ENCODE measurements at places on chromosomes 4 and X.

DNA sequence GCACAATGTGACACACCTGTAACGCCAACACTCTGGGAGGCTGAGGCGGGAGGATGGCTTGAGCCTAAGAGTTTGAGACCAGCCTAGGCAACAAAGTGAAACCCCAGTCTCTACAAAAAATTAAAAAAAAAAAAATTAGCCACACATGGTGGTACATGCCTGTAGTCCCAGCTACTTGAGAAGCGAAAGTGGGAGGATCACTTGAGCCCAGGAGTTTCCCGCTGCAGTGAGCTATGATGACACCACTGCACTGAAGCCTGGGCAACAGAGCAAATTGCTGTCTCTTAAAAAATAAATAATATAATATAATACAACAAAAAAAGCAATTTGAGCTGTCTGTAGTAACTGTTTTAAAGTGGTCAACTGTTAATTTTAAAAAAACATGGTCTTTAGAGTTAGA is 13.2 kb downstream of the SPOCK3 start:
- DNase-seq: no peak

DNA sequence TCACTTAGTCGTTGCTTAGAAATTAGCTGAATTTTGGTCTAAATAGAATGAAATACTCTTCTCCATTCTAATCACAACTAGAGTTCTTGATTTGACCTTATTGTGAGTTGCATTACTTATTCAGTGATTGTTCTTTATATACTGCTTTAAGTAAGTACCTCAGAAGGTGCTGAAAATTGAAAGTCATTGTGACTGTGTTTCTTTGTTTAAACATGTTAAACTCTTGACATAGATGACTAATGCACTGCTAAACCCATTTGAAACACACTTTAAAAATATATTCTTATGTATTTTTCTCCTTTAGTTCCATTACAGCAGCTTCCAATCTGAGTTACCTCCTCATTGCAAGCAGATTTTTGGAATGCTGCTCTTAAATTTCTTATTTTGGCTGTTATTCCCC is 9.1 kb downstream of the TSPAN7 start:
- DNase-seq: no peak

GRCh38 chr4:5478169-5478568 is 230.2 kb downstream of the EVC2 start:
- DNase-seq: no peak

DNA sequence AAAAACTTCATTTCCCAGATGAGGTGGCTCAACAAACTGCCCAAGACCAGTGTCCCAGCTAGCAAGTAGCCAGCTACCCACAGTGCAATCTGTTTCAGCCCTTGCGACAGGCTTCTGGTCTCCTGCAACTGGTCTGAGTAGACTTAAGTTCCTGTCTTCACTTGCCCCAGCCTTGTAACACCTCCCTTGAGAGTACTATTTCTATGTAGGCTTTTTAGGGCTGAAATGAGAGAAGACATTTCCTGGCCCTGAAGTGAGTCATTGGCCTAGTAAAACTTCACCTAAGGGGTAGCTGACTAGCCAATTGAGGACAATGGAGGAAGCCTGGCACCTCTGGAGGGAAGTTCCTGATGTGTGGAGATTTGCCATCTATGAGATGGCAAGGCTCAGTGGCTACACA is 80.1 kb upstream of the STIM2 start:
- no peak for DNase-seq

- no peak for DNase-seq
Observed at GRCh38 chr4:15006416-15007024, 4.2 kb downstream of the CPEB2 start.

DNA sequence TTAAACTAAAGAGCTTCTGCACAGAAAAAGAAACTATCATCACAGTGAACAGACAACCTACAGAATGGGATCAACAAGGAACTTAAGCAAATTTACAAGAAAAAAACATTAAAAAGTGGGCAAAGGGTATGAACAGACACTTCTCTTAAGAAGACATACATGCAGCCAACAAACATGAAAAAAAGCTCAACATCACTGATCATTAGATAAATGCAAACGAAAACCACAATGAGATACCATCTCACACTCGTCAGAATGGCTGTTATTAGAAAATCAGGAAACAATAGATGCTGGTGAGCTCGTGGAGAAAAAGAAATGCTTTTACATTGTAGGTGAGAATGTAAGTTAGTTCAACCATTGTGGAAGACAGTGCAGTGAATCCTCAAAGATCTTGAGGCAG is 27.8 kb downstream of the PAPSS1 start:
- DNase-seq: no peak

GRCh38 chr4:2472187-2472586 is 3.3 kb downstream of the RNF4 start:
- no peak for DNase-seq

DNA sequence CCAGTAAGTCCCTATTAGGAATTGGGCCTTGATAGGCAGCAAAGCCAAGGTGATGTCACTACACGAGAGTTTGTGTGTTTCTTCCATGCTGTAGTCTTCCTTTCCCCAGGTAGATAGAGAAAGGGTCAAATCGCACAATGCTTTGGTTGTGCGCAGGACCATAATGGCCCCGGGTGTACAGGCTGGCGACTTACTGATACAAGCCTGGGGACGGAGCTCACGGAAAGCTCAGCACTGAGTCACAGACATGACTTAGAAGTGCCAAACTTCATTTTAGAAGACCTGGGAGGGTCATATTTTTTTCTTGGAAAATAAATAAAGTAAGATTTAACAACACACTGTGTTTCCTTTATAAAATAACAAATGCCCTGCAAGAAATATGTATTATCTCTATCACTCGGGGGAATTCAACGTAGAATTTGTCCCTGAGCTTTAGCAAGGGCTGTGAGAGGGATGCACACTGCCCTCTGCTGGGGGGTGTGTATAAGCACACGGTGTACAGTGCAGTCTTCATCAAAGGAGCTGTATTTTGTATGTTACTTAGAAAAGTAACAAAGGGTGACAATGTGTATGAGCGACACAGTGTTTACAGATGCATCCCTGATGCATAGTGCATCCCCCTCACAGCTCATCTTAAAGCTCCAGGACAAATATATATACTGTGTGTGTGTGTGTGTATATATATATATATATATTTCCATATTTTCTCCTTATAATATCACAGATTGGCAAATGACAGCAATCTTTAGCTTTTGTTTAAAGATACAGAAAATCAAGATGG is 254.5 kb upstream of the VEGFC start:
- DNase-seq: no peak

DNA sequence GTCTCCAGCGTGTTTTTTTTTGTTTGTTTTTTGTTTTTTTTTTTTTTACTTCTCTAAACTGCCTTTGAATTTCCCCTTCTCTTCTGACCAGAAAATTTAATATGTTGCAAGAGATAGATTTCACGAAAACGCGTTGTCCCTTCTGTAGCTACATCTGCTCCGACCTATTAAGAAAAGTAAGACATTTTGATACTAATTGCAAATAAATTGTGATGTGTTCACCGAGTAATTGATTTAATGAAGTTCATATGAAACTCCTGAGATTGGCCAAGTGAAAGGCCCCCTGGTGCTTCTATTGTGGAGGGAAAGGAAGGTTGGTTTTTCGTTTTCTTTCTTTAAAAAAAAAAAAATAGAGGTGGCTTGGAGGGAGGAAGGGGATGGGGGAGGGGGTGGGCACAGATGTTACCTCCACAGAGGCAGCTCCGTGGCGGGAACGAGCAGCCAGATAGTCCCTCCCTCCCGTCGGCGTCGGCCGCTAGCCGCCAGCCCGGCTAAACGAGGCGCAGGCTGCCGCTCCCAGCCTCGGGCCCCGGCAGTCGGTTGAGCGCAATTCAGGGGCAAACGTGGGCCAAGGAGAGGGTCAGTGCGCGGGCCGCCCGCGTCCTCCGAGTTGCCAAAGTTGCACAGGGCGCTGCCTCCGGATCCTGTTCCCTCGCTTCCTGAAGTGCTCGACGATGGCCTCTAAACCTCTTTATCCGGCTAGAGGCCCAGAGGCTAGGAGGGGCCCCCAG is 139.1 kb upstream of the ZIC3 start:
- DNase-seq: no peak

- no peak for DNase-seq
Observed at GRCh38 chr4:168734703-168735678, 238.1 kb downstream of the PALLD start.

GRCh38 chrX:123859409-123859845 is 426 bp upstream of the XIAP start:
- peak; percentile 77 for DNase-seq

- DNase-seq: no peak
Observed at GRCh38 chr4:16007471-16008095, 44.6 kb upstream of the FGFBP2 start.

DNA sequence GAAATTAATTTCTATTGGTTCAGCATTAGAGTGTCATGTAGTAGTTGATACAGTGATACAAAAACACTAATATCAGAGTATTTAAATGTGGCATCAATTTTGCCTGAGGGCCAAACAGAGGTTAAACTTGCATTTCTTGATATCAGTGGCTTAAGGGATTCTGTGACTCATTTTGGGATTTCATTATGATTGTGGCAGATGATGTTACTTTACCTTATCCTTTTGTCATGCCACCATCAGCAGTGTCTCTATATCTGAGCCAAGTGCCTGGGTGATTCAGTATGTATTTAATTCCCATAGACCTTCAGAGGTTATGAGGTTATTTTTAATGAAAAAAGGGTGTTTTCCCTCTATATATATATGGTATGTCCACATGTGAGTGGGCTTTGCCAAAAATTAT is 582.9 kb downstream of the ADGRL3 start:
- DNase-seq: no peak

DNA sequence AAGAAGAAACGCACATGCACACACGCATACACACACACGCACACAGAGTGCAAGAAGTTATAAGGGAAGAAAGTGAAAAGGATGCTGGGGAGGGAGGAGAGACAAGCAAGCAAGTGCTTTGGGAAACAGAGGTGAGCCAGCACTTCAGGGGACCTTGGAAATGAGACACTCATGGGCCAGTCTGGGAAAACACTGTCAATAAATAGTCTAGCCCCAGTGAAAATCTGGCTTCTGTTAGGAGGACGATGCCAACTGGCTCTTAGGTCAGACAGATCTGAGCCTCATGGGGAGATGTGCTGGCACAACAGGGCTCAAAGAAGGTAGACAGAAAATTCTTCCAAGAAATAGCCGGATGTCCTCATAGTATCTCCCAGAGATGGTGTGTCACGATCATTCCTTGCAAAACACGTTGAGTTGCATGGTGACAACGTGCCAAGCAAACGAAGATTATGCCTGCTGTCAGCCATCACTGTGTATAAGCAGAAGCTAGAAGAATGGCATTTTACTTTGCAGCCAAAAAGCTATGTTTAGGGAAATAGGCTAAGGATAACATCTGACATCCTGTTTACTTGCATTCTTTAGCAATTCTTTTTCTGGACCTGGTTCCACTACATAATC is 557 bp upstream of the ARHGEF6 start:
- no peak for DNase-seq

DNA sequence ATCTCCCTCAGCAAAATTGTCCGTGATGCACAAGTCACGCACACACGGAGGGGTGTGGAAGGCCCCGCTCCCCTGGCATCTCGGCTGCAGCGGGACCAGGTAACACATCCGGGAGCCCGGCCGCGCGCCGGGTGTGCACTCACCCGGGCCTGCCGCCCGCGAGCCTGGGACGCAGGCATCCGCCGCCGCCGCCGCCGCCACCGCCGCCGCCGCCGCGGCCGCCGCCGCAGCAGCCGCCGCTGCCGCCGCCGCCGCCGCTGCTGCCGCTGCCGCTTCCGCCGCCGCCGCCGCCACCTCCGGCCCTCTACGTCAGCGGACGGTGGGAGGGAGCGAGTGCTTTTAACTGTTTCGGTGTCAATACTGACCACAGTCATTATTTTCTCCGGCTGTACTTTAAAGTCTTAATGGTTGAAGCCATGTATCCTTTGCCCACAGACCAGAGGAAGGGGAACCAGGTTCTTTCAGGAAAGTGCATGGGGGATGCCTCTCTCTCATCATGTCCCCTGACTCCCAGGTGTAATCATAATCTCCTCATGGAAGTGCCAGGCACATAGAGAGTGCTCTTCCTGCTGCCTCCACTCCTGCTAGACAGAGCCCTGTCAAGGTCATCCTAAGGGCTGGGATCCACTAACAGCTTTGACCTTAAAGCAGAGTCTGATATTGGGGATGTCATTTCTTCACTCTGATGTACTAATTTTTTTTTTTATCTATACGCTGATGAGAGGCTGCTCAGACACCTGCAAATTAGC is 38.0 kb downstream of the MAGEE2 start:
- no peak for DNase-seq

DNA sequence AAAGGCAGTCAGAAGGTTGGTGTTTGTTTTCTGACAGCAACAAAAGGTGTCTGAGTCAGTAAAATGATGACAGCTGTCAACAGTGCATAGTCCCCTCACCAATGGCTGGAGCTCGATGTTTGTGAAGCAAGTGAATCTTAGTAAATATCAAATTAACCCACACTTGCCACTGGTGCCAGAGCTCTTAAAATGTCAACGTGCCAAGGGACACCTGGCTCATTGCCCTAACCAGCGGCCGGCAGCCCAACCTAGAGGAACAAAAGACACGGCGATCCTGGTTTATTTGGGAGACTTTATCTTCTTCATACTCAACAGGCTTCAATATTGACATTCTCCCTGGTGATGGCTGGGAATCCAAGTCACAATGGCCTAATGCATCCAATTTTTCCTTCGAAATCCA is 143.4 kb downstream of the CPEB2 start:
- no peak for DNase-seq

DNA sequence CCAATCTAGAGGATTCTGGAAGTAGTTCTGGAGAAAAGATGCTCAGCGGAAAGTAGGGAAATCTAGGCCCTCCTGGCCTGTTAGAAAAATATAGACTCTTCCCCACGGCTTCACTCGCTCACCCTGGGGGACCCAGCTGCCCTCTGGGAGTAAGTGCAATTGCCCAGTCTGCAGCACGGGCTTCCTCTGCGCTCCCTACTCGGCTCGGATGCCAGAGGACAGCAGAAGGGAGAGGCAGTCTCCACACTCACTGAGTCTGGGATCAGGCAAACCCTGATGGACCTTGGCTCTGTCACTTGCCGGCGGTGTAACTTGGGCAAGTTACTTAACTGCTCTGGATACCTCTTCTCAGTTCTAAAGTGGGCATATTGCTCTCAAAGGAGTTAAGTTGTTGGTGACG is 2.1 kb downstream of the SHISA3 start:
- DNase-seq: no peak

- DNase-seq: no peak
Observed at GRCh38 chr4:15610855-15611254, 44.3 kb downstream of the FBXL5 start.

DNA sequence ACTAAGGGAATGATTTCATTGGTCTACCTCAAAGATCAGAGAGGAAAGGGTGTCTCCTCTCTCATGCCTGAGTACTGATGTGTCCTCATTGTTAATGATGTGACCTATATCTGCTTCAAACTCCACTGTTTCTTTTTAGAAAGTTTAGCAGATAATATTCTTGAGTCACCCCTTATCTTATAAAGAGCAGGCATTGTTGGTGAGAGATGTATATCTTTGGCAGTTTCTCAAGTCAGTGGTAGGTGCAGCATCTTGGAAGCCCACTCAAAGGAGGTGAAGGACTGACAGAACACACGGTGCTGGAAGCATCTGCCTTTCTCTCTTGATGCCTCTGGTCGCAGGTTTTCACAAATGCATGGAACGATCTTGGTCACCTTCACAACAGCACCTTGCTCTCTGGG is 71.2 kb downstream of the ZNF518B start:
- DNase-seq: no peak

- DNase-seq: no peak
Observed at GRCh38 chr4:54999003-54999402, 126.4 kb downstream of the KDR start.

Data from caudate nucleus (tissue), 63 donors.